ENCODE measurements at places on chromosomes 7 and 10.
A peak's percentile ranks its signal among the peaks of the same experiment; 100 is the strongest.

DNA sequence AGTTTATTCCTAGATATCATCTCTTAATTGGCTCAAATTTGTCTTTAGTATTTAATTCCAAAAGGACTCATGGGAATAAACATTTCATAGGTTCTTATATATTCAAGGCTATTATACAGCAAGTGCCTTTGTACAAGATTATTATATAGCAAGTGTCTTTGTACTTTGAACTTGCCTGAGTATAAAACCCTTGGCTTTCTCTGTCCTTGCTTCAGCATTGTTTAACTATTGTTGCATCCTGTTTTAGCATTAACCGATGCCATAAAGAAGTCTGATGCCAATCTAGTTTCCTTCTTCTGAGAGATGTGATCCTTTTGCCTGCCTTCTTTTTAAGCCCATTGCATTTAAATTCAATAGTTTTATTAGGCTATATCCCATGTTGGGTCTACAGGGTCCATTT lies 270.0 kb downstream of the NEBL start:
- DNase-seq, result no peak

DNA sequence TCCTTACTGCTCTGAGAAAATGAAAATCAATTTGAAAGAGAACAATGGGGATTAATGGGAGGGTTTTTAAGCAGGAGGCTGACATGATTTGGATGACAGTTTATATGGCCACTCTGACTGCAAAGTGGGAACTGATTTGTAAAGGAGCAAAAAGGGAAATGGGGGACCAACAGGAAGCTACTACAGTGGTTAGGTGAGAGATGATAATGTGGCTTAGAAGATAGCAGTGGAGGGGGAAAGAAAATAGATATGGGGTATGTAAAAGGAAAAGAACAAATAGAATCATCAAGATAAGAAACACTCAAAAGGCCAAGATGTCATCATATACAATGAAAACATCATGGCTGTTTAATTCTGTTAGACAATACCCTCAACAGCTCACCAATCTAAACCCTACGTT lies 177.5 kb downstream of the ANK3 start:
- no peak for DNase-seq

GRCh38 chr10:124562425-124563060 lies 100.9 kb downstream of the LHPP start:
- peak; percentile 6 for DNase-seq

- no peak for DNase-seq
Measured at GRCh38 chr7:150740053-150740452, 2.8 kb downstream of the GIMAP5 start.

DNA sequence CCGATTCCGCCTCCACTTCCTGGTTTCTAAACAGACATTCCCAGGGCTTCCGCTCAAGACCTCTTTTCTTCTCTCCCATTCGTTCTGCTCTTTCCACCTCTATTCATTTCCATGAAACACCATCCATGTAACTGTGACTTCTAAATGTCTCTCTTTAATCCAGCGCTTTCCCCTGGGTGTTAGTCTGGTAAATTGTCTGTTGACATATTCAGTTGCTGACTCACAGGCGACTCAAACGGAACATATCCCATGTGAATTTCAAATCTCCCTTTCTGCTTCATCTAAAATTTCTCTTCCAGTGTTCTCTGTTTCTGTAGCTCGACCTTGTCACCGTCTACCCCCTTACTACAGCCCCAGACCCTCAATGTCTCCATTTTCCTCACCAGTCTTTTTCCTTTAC lies 119.1 kb downstream of the PFKFB3 start:
- peak; percentile 28 for DNase-seq

DNA sequence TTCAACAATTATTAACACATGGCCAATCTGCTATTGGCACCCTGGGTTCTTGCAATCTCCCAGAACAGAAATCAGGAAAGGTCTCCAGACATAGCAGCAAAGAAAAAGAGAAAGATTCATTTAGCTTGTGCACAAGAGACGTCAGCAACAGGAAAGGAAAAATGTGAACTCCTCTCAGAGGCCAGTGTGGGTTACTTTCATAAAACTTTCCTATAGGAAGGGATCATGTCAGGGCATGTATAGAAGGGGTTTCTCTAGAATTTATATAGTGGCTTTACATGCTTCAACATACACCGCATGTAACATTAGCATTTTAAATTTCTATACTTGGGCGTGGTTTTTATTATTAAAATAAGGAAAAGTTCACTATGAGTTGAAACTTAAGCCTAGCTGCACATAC lies 725.1 kb downstream of the SORCS1 start:
- no peak for DNase-seq

DNA sequence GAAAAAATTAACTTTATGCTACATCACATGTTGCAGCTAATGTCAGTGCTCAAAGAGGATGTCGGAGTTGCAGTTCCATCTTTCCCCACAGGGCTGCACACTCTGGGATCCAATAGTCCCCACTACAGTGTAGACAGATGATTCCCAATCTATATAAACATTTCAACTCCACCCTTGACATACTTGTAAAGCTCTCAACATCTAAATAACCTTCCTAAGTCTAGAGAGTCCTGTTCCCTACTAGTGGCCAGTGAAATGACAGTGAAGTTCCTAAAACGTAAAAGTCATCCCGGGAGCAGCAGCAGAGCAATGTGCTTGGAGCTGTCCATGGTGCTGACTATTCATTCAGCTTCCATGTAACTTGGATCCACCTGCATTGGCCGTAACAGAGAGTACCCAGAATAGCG lies 145.1 kb downstream of the GRM8 start:
- peak; percentile 85 for DNase-seq

- no peak for DNase-seq
Measured at GRCh38 chr7:1345796-1346755, 113.2 kb downstream of the MICALL2 start.

DNA sequence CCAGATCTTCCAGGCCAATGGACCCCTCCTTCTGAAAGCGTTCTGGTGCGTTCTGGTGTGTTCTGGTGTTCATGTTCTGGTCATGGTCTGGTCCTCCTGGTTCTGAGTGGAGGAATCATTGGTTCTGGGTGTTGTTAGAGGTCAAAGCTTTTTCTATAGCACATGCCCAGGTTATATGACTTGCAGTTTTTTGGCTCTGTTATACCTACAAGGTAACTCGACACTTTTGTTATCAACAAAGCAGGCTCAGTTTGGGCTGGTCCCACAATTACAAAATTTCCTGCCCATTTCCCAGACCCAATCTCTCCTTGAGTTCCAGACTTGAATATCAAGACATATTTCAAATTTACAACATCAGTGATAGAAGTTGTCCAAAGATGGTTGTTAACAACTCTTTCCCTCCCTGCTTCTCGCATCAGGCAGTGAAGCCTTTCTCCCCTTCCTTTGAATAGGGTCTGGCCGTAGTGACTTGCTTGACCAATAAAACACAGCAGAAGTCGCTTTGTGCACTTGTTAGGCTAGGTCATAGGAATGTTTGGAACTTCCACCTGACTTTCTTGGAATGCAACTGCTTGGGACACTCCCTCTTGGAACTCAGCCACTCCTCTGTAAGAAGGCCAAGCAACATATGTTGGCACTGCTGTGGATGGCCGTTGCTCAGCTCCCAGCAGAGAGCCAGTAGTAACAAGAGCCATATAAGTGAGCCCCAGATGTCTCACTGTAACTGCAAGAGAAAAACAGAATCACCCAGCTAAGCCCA lies 83.1 kb upstream of the STEAP1B start:
- DNase-seq, result no peak

DNA sequence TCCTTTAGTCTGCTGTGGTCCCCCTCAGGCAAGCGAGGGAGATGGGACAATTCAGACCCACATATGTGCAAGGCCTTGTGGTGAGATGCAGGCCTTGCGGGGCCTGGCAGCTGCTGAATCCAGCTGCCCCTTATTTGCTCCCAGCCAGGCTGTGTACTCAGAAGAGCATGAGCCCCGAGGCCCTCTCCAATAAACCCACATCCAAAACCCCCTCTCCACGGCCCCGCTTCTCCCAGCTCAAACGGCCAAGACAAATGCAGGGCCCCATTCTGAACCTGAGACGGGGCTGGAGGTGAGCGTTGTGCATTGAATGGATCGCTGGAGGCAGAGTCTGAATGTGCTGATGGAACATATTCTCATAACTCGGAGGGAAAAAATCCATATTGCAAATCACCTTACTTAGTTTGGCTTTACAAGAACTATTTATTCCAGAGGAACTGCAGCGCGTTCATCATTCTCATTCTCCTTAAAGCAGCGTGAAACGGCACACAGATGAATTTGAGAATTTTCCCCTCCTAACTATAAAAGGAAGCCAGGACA lies 169.2 kb upstream of the LYZL2 start:
- DNase-seq, result no peak

GRCh38 chr10:89481662-89482061 lies 53.7 kb downstream of the SLC16A12 start:
- DNase-seq, result peak; percentile 30

Data from RKO (cell line).